ENCODE measurements at places on chromosomes 1 and 21. TPM values are rescaled to one million over a fixed set of nuclear protein-coding genes. Genes with fewer than 3 reads are reported as not detected.

GRCh38 chr1:50420689-50421365 lies 2.4 kb downstream of the DMRTA2 start:
- peak; percentile 87 for DNase-seq

The BTBD19 gene
- 7.9 TPM for total RNA-seq

- no peak for DNase-seq
These were observed 39.4 kb upstream of the FAM3B start for GRCh38 chr21:41277196-41277595.

- DNase-seq, result no peak
These were observed 106.6 kb upstream of the CXADR start for GRCh38 chr21:17406202-17406601.

The PCSK9 gene
- total RNA-seq, result 60.0 TPM

The FAM177B gene
- not detected for total RNA-seq

- no peak for DNase-seq
These were observed 5.5 kb upstream of the RGS21 start for GRCh38 chr1:192311281-192311680.

The RPTN gene
- total RNA-seq, result not detected

The OVAAL gene
- not detected for total RNA-seq

The AADACL3 gene
- total RNA-seq, result not detected

The PDE9A gene
- 62.4 TPM for total RNA-seq

DNA sequence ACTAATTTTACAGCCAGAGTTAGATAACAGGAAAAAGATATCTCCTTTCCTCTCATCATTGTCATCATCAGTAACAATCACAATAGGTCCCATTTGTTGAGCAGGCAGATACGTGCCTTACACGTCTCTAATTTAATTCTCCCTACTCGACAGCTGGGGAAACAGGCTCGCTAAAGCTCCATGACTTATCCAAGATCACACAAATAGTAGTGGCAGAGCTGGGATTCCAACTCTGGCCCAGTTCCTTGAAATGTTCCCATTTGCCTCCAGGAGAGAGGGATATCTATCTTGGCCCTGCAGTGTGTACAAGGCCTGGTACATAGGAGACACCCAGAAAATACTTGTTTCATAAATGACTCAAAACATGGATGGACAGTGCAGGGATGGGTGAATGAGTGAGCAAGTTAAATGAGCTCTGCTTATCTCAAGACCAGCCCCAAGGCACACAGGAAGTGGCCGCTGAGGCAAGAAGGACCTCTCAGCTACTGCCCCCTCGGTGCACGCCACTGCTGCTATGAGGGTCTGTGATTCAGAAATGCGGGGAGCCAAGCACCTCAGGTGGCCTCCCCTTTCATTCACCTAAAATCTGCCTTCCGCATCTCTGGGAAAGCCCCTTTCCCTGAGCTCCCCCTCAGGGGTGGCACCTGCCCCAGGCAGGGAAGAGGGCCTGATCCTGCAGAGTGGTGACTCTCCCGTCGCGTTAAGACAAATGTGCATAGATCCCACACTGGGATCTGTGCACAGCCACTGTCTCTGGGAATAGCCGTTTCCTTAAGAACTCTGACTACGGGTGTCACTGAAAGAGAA lies 3.6 kb downstream of the KCNN3 start:
- peak; percentile 48 for DNase-seq

The ANGPTL3 gene
- total RNA-seq, result not detected

The FAM131C gene
- total RNA-seq, result 1.9 TPM

DNA sequence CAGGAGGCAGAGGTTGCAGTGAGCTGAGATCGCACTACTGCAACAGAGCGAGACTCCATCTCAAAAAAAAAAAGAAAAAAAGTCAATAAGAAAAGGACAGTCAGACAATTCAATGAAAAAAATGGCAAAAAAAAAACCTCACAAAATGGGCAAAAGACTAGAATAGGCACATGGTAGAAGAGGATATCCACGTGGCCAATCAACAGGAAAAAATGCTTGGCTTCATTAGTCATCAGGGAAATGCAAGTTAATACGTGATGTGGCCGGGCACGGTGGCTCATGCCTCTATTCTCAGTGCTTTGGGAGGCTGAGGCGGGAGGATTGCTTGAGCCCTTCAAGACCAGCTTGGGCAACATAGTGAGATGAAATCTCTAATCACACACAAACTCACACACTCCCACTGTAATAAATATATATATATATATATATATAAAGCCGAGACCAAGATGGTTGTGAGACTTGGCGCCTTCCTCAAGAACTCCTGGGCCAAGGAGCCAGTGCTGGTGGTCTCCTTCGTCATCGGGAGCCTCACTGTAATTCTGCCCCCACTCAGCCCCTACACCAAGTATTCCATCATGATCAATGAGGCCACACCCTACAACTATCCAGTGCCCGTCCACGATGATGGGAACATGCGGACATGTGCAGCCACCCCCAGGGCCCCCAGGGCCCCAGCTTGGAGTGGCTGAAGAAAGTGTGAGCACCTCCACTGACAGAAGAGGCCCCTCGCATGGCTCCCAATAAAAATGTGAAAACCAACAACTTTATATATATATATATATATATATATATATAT lies 22.9 kb upstream of the LEFTY2 start:
- no peak for DNase-seq

DNA sequence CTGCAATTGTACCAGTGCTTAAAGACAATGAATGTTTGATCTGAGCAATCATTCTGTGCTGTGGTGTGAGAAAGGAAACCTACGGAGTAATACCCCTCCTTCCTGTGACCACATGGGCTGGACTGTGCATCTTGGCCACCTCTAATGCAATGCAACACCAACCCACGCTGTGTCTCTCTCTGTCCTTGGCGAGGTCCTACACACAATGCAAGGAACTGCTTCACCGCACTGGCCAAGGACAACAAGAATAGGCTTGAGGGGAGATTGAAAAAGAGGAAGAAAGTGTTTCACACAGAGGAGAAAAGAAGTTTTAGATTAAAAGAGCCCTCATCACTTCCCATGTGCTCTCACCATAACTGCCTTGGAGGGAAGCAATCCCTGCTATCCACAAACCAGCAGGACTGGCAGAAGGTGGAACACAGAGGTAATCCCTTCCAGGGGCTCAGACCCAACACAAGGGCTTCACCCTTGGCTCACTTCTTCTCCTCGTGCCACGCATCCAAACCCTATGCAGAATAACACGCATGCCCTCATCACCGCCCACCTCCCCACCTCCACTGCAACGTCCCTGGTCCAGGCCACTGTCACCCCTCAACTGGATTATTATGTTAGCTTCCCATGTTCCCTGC lies 112.5 kb upstream of the ERG start:
- no peak for DNase-seq

- peak; percentile 7 for DNase-seq
These were observed 3.2 kb upstream of the KIAA1614 start for GRCh38 chr1:180909462-180909976.

GRCh38 chr1:68490046-68490651 lies 6.7 kb downstream of the DEPDC1 start:
- no peak for DNase-seq

DNA sequence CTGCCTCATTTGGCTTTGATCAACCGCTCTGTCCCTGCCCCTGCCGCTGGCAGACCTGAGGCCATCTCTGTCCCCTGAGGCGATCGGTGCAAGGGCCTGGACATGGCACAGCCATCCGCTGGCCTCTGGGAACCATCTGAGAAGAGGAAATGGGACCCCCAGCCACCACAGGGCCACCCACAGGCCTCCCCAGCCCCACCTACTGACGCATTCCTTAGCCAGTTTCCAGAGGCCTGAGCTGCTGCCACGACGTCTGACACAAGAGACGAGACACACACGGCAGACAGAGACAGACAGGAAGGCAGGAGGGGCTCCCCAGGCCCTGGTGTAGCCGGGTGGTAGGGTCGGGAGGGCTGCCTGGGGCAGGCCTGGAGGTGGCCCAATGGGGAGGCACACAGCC lies 37.3 kb upstream of the EDN2 start:
- DNase-seq, result peak; percentile 81

- peak; percentile 55 for DNase-seq
These were observed 53.3 kb upstream of the FAM89A start for GRCh38 chr1:231093156-231093922.

GRCh38 chr1:2951856-2952255 lies 69.4 kb upstream of the ACTRT2 start:
- DNase-seq, result no peak
